Activated T-helper 1 cell treated with anti-CD3 and anti-CD28 coated beads, Interleukin-12 subunit alpha, Interleukin-12 subunit beta, Interleukin-2, Interleukin-4 antibody, amounts not matched to agents 30 ng/mL and 10 ng/mL and 1 ng/mL, durations not matched to agents 14 hours and 24 hours and 36 hours (primary cell): ENCODE measurements at places on chromosomes 12 and 14.

DNA sequence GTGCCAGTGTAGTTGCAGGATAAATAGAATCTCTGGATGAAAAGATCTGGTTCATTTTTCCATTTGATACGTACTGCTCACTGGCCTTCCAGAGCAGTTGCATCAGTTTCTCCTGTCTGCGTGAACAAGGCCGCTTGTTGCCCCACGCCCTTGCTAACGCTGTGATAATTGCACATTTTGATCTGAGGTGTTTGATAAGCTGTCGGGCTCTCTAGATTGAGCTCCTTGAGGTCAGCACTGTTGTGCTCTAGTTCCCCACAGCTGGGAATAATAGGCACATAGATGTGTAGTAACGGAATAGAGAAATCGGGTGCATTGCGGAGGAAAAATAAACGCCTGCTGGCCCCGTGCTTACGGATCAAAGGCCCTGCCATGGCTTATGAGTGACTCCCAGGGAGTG is 42.8 kb upstream of the TRAF3 start:
- DNase-seq, result no peak

DNA sequence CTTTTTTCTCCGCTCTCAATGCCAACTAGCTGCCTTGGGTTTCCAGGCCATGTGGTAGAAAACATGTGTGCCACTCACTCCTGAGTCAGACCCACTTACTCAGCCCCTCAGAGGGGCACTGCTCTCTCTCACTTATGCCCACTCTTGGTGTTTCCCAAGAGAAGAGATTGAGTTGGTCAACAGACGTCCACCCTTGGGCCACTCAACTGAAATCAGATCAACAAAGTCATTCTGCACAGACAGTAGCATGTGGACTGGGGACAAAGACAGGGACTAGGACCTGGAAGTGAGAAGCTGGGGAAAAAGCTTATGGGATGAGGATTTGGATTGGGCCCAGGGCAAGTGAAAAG is 161.2 kb downstream of the EFCAB11 start:
- DNase-seq, result no peak

DNA sequence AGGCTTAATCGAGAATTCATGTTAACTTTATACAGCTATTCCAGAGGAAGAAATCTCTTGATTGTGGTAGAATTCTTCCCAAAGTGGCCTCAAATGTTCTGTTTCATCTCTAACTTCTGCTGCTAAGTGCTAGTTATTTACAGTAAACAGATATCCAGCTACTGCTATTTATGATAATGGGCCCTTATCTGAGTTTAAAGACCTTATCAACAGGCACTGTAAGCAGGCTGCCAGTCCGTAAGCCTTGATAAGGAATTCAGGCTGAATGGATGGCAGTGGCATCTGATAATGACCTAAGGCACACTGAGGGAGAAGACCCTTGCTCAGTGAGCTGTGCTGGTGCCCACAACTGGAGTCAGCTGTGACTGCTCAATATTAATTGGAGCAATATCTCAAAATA is 59.0 kb downstream of the PAX9 start:
- no peak for DNase-seq

GRCh38 chr14:25259470-25259869 is 209.5 kb upstream of the STXBP6 start:
- no peak for DNase-seq

DNA sequence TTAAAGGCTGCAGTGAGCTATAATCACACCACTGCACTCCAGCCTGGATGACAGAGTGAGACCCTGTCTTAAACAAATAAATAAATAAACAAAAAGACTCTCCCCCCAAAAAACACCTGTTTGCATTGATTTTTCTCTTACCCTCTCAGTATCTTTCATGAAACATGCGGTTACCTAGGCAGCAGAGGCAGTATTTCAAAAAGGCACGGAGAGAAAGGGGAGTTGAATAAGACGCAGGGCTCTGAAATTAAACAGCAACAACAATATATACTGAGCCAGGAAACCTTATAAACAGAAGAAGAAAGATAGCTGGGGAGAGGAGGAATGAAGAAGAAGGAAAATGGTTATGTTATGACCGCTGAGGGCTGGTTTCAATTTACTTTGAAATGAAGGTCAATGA is 277.6 kb downstream of the BTG1 start:
- no peak for DNase-seq

GRCh38 chr14:22919601-22919921 is 612 bp upstream of the RBM23 start:
- no peak for DNase-seq

- no peak for DNase-seq
Measured at GRCh38 chr12:67727702-67728666, 79.4 kb downstream of the DYRK2 start.

DNA sequence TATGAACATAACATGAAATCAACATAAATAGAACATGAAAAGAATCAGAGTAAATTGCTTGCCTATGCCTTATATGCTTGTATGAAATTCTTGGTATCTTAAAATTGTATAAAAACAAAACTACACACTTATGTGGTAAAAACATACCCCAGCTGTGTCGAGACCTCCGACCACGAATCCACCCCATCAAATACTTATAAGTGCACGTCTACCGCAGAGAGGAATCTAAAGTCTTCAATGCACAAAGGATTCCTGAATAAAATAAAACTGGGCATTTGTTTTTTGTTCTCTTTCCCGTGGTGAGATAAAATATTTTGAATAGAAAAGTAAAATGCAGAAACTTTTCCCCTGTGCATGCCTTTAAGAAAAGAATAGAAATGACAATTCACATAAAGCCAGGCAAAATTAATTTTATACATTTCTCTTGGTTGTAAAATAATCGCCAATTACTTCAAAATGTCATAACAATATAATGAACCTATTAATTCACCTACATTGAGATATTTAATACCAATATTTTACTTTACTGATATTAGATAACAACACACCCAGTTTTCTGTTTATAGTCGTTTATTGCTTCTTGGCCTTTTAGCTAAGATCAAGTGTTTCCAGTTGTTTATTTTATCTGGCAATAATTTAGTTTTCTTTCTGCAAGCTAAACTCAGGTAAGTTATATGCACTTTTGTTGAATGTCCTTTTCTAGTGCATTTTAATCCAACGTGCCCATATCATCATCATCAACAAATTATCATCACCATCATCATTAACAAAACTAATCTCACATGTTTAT is 1.0 kb downstream of the KLRK1 start:
- DNase-seq, result no peak

GRCh38 chr12:104290320-104290719 is 13.2 kb upstream of the EID3 start:
- no peak for DNase-seq

DNA sequence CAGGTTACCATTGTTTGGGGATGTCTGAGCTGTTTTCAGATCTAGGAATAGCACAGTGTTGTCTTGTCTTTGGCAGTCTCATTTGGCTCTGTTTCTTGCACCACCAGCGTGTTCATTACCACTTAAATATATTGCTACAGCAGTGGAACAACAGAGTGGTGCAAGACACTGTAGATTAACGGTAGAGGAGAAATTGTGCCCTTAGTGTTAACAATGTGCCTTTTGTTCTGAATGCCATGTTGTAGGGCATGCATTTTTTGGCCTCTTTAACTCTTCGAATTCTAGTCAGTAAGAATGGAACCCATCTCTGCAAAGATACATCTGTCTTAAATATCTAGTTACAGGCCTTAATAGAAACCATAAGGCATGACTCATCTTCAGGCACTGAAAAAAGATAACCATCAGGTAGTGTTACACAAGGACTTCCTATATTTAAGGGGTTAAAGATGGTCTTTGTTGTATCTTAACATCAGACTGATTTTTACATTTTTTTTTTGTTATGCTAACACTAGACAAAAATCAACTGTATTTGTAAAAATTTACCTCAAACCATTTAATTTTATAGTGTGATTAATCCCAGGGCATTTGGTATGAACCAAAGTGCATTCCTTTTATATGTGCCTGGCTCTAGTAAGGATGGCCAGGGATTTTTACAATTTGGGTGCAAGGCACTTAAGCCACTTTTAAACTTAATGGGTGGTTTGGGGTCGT is 12.9 kb downstream of the DYRK2 start:
- no peak for DNase-seq

DNA sequence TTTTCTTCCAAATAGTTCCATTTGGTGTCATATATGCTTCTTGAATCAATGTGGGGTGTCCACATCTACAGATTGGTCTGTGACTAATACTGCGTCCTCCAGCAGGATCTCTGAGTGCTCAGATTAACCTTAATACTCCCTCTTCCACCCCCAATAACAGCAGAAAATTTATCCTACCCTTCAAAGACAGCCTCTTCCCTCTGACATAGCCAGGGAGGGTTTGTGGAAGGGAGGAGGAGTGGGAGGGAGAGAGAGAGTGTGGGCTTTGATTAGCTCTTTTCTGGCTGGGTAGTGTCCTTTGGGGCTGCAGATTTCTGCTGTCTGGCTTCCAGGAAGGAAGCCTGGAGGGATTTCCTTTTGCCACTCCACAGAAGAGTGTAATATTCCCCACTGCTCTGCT is 220.7 kb downstream of the TTC6 start:
- no peak for DNase-seq

- DNase-seq, result no peak
Measured at GRCh38 chr14:69652942-69653684, 41.7 kb downstream of the SUSD6 start.

- no peak for DNase-seq
Measured at GRCh38 chr14:33679461-33680225, 271.2 kb downstream of the EGLN3 start.

DNA sequence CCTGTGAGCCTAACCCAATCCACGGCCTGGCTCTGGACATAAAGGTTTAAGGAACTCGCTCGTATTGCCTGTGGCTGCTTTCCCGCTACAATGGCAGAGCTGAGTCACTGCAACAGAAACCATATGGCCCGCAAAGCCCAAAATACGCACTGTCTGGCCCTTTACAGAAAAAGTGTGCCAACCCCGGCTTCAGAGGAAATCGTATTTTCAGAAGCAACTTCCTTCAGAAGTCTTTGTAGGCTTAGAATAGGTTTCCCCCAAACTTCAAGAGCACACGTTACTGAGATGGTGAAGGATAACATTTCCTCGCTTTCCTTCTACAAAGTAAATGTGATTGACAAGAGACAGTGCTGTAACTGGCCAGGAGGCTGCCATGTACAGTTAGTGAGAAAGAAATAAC is 34.8 kb upstream of the TESC start:
- DNase-seq, result peak; percentile 59

DNA sequence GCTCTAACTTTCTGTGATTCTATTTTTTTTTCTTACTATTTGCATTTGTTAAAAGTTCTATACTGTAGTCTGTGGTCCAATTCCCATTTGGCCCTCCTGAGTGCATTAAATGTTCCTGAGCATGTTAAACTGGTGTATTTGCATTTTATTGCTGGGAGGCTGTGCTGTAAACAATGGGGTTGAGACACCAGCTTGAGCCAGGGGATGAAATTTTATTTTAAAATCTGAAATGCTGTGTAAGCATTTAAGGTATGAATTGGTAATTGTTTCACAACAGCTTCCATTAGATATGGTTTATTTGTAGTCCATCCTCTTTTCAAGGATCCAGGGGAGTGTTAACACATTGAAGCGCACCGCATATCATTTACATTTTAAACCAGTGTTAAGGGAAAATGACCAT is 89.9 kb upstream of the RFX4 start:
- DNase-seq, result no peak

DNA sequence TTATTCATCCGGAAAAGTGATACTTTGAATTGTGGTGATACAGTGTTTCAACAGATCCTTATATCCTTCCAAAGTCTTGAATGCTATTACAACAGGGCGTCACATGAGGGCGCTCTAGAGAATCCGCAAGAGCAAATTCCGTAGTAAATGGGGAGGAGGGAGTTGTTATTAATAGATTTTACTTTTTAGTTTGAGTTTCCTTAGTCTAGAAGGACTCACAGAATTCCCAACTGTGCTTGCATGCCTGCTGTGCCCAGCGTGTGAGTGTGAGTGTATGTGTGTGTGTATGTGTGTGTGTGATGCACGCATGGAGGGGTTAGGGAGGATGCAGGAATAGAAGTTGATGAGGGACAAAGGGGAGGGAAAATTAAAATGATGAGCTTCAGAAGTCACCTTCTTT is 375.3 kb downstream of the C12orf75 start:
- DNase-seq, result no peak

- DNase-seq, result no peak
Measured at GRCh38 chr12:749751-750270, 2.6 kb upstream of the WNK1 start.

GRCh38 chr14:104800771-104801519 is at the start of gene ZBTB42:
TSS of gene ZBTB42 (plus strand) at chr14:104801101. CDS start at chr14:104801198, 97 bp downstream.
- DNase-seq, result peak; percentile 74

DNA sequence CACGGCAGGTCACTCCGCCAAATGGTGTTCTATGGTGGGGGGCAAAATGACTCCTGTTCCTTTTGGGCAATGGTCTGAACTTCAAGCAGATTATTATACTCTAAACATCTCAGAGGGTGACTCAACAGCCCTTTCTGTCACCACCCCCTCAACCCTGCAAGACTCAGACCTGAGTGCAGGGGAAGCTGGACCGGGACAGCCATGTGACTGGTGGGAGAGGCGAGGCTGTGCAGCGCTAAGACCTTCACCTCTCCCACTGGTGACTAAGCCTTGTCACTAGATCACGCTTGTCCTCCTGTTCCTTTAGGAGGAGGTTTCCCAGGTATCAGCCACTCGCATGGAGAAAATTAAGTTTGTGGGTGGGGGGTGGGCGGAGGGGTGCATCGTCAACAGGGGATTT is 67.1 kb upstream of the CCND2 start:
- no peak for DNase-seq

- no peak for DNase-seq
Measured at GRCh38 chr14:40252817-40253447, 820.7 kb upstream of the FBXO33 start.

DNA sequence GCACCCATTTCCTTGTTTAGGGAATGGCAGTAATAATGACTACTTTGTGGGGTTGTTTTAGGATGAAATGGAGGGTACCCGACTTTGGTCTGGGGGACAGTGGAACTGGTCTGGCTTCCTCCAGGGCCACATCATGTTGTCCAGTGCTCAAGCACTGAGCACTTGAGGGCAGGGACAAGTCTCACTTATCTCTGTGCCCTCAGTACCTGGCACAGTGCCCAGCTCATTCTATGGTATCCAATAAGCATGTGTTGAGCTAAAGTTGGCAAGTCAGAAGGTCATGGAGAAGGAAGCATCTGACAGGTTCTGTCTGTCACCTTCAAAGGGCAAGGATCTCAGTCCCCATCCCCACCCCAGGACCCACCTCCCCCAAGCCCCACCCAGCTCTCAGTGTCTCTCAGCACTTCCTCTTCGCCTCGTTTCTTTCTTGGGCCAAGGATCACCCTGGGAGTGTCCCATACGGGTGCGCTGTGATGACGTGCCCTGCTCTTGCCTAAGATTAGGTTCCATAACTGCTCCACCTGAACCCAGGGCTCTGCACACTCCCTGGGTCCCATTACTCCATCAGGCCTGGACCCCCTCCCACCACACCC is 24.3 kb upstream of the TMEM106C start:
- no peak for DNase-seq

GRCh38 chr12:74440469-74440868 is 97.2 kb upstream of the ATXN7L3B start:
- no peak for DNase-seq

DNA sequence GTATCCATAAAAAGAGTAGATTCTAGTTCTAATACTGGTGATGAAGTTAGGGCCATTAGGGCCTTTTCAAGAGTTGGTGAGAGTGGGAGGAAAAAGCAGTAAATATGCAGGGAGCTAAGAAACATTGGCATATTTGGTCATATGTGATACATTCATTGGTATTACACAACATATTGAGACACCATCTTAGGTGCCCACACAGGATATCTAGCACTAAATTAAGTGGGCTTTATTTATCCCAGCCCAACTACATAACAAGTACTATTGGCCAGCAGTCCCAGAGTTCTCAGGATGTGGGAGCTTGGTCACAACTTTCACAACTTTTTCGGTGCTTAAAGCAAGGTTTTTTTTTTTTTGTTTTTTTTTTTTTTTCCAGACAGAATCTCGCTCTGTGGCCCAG is 2.0 kb upstream of the ING4 start:
- DNase-seq, result no peak
